ENCODE measurements at places on chromosomes 1 and 21.

DNA sequence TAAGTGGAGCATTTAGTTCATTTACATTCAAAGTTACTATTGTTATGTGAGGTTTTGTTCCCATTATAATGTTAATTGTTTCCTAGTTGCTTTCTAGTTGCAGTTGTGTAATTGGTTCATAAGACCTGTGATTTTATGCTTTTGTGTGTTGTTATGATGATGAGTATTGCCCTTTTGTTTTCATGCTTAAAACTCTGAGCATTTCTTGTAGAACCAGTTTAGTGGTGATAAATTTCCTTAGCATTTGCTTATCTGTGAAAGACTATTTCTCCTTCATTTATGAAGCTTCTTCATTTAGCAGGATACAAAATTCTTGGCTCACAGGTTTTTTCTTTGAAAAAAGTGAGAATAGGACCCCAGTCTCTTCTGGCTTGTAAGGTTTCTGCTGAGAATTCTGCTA lies 274.8 kb upstream of the SPAG17 start:
- no peak for DNase-seq

DNA sequence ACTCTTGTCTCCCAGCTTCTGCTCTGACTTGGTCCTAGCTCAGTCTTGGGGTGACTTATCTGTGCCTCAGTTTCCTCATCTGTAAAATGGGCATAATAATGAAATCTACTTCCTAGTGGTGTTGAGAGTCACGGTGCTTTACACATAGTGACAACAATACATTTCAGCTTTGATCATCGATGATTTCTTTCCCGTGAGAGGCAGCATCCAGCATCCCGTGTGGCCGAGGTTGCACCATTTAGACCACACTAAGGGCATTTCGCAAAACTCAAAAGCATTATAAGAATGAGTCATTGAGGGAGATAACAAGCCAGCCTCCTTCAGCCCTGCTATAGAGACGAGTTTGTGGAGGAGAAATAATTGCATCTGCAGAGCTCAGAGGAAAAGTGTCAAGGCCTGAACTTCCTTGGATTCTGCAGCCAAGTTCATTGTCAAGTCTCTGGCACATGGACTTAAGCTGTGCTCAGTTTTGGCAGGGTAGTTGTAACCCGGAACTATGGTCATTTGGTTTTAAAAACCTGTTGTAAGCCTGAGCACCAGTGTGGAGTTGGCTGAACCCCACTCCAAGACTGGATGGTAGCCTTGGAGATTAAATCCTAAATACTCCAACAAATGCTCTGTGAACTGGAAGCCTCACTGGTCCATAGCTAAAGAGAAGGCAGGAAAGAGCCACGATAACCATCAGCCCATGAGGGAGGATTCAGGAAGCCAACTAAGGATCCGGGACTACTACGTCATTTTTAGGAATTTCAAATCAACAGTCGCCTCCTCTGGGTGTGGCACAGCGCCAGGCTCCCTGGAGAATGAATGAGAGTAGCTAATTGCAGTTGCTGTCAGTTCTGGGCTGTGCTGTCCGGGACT lies 64.2 kb downstream of the TCP10L start:
- DNase-seq, result peak; percentile 73

GRCh38 chr1:245153081-245153551 lies 1.7 kb upstream of the KIF26B start:
- DNase-seq, result peak; percentile 81

DNA sequence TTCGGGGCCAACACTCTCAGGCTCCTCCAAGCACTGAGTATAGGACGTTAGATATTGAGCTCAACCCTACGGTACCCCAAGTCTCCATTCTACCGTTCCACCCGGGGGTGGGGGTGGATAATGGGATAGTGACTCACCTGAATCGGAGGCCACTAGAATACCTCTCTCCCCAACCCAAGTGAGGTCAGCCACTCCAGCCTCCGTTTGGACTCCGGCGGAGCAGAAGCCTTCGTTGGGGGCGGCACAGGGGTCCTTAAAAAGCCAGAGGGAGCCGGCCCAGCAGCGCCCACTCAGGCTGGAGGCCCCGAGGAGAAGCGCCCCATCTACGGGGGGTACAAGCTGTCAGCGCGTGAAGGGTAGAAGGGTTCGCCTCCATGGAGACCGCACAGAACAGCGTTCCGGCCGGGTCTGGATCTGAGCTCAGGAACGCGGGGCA lies 556 bp downstream of the WDR77 start:
- DNase-seq, result no peak

- no peak for DNase-seq
Measured at GRCh38 chr1:204731509-204731908, 46.0 kb upstream of the LRRN2 start.

GRCh38 chr1:168087696-168088095 lies 49.0 kb downstream of the GPR161 start:
- no peak for DNase-seq

- DNase-seq, result no peak
Measured at GRCh38 chr1:99728494-99729235, 37.8 kb downstream of the FRRS1 start.

GRCh38 chr1:99776120-99776519 lies 9.7 kb upstream of the FRRS1 start:
- DNase-seq, result no peak

DNA sequence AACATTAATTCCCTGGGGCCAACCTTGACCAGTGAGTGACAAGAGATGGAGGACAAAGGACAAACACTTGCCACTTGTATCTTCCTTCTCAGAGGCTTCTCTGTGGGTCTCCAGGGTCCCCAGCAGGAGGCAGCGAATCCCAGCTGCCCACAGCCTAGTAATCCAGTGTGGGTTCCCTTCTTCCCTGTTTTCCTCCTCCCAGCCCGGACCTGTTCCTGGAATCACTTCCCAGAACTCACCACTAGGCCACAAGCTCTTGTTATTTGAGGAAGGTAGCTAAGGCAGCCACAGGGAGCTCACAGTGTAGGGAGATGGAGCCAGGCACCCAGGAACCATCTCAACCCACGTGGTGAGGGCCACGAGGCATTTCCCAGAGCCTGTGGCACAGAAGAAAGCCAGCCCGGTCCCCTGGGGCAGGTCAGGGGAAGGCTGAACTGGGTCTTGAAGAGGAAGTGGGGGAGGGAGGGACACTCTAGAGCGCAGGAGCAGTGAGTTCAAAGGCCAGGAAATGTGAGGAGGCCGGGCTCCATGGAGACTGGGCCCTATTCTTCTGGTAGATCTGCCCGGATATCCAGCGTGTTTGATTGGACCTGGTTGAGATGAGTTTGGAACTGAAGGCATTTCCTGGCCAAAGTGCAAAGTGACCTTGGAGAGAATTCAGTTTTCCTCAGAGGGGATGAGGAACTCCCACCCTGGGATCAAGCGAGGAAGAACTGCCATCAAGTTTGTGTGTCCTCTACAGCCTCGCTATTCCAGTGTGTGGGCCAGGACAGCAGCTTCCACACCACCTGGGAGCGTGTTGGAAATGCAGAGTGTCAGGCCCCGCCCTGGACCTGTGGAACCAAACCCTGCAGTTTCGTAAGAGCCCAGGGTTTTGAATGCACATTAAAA lies 20.3 kb upstream of the C2CD2 start:
- no peak for DNase-seq

DNA sequence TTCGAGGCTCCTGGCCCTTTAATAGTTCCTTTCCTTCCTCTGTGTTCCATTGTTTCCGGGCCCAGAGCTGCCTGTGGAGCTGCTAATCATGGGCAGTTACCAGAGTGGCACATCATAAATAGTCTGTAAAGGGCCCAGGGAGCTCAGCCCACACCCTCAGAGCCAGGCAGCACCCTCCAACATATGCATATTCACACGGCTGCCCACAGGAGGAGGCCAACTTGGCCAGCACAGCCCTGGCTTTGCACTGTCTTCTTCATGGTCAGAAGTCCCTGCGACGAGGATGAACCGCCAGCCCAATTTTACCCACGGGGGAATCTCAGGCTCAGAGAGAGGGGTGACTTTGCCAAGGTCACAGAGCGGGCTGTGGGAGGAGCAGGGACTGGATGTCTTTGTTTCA lies 172.5 kb downstream of the TRABD2B start:
- DNase-seq, result no peak

- DNase-seq, result no peak
Measured at GRCh38 chr1:37482796-37483744, 8.7 kb downstream of the ZC3H12A start.

GRCh38 chr1:239817801-239818200 lies 273.9 kb upstream of the FMN2 start:
- DNase-seq, result no peak

DNA sequence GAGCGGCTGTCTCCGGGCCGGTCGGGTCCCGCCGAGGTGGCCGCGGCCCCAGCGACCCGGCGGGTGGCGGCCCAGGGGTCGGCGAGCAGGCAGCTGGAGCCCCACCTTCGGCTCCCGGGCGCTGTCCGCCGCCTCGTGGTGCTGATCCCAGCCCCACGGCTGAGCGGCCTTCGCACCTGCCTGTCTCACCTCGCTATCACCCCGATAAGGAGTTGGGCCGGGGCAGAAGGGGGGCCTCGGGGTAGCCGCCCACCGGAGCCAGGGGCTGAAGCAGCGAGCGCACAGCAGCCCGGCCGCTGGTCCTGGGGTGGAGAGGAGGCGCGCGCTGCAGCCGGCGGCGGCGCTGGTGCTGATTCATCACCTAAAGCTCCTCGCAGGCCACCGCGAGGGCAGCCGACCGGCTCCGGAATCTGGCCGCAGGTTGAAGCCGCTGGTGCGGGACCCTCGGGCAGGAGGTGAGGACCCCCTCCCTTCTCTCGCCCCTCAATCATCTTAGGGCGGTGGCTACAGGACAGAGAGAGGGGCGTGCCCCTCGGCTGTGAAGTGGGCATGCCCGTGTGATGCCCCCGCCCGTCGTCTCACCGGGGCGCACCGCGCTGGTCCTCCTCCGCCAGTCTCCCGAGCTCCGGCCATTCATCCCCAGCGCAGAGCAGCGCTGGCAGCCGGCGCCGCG lies 575 bp downstream of the TRIM67 start:
- peak; percentile 76 for DNase-seq

- DNase-seq, result no peak
Measured at GRCh38 chr1:208577381-208577905, 333.3 kb upstream of the PLXNA2 start.

GRCh38 chr1:229309684-229310083 lies 33.2 kb downstream of the CCSAP start:
- no peak for DNase-seq

GRCh38 chr1:19852036-19852435 lies 30.2 kb upstream of the OTUD3 start:
- no peak for DNase-seq

GRCh38 chr1:1205769-1206375 lies 520 bp downstream of the TNFRSF18 start:
- peak; percentile 47 for DNase-seq

- no peak for DNase-seq
Measured at GRCh38 chr1:111967886-111968285, 21.6 kb downstream of the KCND3 start.
